Dermis blood vessel endothelial cell (primary cell): ENCODE measurements at places on chromosomes 5 and 9.
A peak's percentile ranks its signal among the peaks of the same experiment; 100 is the strongest.

DNA sequence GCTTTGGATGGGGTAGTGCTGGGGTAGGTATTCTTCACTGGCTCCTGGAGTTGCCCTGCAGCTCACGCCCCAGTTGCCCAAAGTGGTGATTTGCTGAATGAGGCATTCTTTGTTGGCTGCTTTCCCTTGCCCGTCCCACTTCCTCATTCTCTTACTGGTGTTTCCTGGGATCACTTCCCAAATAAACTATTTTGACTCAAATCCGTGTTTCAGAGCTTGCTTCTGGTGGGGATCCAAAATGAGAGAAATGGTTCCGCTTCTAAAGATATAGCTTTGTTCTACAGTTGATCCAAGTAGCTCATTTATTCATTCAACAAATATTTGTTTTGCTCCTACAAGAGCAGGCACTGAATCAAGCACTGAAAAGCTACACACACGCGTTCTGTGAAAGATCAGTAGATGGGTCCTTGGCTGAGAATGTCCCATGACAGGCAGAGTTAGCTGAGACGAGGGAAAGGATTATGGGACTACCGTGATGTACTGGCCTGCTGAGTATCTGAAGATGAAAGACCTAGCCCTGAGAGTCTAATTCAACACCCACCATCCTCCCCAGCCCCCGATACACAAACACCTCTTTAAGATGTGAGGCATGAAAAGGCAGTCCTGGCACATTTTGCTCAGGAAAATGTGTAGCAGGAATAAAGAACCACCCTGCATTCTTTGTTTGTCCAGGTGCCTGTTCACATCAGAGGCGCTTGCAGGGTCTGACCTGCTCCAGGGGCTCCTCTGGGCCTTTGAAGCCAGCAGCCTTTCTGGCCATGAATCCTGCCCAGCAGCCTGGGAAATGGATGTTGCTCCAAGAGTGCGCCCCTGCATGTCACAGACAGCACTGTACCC lies 143.1 kb upstream of the RANBP3L start:
- DNase-seq, result no peak

DNA sequence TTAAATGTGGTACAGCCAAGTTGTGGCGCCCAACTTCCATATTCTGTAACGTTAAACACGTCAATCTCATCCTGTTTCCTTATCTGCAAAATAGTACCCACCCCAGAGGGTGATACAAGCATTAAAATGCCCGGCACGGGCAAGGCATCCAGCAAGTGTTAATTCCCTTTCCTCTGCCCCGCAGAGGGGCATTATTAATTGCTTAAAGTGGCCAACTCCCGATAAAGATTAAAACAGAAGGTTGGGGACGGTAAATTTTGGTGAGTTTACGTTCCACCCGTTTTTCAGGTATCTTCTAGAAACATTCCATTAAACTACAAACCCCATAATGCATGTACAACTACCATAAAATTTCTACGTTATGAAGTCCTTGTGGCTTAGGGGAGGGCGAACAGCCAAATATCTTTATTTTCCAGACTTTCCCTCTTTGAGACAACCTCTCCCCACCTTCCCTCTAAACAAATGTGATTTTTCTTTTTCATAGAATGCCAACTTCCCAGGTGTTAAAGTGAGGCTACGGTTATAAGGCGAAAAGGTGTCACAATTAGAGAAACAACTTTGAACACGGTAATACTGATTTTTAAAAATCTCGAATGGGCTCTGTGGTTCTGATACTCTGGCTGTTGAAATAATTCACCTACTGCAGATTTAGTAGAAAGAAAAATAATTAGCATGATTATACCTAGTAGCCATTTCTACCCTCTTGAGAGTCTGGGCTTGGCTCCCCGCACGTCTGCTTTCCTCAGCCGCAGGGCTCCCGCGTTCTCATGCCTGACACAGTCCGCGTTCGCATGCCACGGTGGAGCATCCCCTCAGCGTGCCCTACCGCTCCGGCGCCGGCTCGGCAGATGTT lies 1.2 kb upstream of the GPBP1 start:
- DNase-seq, result peak; percentile 37

- DNase-seq, result no peak
Observed at GRCh38 chr9:124198331-124198730, 59.4 kb upstream of the NEK6 start.

DNA sequence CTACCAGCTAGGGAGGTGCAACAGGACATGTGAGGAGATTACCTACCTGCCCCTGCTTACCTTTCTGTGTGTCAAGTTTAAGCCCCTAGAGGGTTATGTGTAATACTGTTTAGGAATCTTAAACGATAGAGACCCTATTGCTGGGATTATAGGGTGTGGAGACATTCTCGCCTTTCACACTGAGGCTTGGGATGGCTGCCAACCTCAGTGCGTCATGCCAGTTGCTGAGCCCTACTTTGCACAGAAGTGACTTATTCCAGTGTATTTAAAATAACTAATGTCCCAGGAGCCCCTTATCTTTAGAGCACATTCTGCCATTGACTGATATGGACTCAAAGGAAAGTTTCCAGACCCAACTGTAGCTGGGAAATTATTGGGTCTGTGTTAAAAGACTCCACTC lies 76.6 kb upstream of the XPA start:
- DNase-seq, result peak; percentile 3

DNA sequence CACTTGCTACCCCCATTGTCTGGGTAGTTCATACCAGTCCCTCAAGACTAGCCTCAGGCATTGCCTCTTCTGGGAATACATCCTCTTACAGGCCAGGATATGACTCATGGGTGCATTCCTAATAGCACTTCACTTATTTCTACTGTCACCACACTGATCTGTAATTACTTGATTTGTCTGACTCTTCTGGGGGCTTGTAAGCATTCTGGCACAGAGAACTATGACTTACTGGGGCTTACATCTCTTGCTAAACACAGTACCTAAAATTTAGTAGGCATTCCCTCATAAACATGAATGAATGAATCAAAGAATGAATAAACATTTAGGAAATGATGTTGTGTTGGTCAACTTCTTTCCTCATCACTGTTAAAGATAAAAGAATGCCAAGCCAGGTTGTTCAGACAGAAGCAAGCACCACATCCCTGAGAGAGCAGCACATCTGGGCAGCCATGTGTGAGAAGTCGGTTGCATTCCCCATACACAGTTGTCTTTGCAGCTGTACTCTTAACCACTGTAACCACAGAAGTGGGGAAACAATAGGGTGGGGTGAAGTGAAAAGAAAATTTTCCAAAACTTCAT lies 27.6 kb downstream of the IL7R start:
- DNase-seq, result peak; percentile 65

DNA sequence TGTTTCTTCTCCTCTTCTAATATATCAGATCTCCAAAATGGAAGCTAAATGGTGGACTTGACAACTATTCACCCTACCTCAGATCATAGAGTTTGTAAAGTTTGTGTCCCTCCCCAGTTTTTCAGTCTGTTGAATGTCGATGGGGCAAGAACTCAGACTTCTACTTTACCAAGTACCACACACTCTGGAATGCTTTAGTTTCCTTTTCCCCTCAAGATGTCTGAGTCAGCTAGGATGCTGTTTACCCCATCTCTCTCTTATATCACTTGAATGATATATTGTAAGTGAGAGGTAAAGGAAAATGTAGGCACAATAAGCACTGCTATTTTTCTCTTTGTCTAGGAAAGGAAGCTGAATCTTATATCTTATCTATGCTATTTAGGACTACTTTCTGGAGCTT lies 25.9 kb upstream of the TAL2 start:
- DNase-seq, result peak; percentile 9

- DNase-seq, result peak; percentile 93
Observed at GRCh38 chr9:84139296-84140070, 158.9 kb downstream of the RMI1 start.

DNA sequence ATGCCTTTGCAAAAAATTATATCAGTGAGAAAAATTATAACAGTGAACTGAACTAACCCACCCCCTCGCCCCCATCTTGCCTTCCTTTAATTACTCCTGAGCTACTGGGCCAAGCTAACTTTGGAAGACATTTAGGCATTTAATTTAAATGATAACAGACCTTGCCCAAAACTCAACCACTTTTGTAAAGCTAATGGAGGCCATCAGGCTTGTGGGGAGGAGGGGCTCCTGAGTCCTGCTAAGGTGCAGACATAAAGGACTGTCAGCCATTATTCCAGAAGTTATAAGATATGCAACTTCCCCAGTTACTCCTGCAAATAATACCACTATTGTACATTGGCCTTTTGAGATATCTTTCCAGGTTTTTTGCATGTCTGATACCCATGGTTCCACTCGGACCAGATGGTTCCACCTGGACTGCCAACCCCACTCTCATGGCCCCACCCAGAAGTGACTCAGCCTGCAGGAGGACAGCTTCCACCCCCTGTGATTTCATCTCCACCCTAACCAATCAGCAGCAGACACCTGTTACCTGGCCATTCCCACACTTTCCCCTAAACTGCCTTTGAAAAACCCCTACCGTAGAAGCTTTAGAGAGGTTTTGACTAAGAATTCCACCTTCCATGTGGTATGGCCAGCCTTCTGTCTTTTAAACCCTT lies 805.4 kb upstream of the CDH6 start:
- DNase-seq, result no peak

- DNase-seq, result no peak
Observed at GRCh38 chr5:15007646-15008045, 136.1 kb upstream of the ANKH start.

- no peak for DNase-seq
Observed at GRCh38 chr9:123395276-123395688, 39.3 kb downstream of the CRB2 start.

DNA sequence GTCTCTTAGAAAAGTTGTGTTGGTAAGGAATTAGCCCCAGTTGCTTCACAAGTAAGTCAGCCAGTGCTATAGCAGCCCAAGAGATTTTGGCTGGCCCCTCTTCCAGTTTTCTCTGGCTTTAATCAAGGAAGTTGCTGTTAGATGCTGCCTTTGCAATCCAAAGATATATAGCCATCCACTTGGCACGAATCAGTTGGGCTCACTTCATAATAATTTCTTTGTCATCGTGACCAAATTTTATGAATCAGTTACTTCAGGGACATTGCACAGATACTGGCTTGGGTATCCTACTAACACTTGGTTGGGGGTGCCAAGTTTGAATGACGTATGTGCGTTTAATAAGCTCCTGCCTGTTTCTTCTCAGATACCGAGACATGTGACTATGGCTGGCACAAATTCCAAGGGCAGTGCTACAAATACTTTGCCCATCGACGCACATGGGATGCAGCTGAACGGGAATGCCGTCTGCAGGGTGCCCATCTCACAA lies 81.5 kb downstream of the VCAN start:
- no peak for DNase-seq

DNA sequence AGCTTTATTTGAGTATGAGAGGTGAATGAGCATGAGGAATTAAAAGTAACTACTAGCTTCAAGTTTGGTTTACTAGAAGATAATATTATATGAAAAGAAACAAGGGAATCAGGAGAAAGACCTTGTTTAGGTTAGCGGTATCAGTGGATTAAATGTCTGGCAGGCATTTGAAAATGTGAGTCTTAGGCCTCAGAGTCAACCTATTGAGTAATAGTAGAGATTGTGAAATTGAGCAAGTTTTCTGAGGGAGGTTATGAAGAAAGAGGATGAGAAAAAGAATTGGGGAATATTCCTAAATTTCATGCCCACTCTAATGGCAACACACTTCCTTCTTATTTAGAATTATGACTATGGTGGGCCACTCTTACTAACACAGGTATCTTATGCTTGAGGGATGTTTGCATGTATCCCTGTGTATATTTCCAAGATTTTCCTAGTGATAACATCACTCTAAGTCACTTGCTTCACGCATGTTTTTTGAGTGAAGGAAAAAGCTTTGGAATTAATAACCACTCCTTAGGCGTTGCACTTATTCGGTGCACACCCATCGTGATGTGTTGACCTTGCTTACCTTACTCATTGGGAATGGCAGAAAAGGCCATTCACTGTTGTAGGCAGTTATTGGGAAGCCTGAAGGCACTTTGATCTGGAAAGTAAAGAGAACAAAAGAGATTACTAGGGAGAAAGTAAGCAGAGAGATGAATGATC lies 8.2 kb upstream of the ELL2 start:
- DNase-seq, result no peak

DNA sequence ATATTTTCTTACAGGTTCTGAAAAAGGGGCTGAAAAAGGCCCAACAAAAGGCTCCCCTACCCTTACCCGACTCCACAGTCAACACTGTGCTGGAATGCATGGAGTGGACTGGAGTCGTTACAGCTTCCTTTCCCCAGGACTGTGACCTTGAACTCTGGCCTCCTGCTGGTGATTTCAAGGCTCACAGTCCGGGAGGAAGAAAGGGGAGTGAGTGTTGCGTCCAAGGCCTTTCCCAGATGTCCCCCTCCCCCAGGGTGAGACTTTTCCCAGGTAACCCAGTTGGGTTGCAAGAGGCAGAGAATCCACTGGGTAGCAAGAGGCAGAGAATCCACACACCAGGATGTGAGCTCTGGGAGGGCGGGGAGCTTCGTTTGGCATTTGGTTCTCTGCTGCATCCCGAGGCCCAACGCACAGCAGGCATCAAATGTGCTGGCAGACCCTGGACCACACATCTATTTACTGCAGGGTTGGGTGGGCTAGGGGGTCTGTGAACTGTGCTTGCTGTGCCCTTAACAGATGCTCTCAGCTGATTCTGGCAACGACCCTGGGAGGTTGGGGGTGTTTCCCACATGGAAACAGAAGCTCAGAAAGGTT lies 37.5 kb downstream of the FABP6 start:
- no peak for DNase-seq

- no peak for DNase-seq
Observed at GRCh38 chr5:154157483-154158378, 32.8 kb upstream of the GALNT10 start.

- DNase-seq, result no peak
Observed at GRCh38 chr5:154518438-154518867, 40.4 kb upstream of the HAND1 start.

DNA sequence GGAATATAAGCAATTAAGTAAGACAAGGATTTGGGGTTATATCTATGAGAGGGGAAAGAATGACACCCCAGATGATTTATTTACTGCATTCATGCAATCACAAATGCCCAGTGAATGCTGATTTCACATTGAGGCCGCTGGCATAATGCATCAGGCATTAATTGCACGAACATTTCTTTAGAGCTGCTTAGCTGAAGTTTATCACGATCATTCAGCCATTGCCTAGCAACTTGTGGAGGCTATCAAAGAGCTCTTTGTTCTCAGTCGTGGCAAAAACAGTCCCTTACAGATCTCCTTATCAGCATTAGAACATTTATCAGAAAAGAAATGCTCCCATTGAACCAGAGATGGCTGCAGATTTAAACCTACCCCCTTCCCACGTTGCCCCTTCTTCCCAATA lies 88.7 kb upstream of the PRRC1 start:
- DNase-seq, result no peak

GRCh38 chr5:172762214-172763119 lies 8.5 kb downstream of the DUSP1 start:
- no peak for DNase-seq
